Globus pallidus (tissue), 1 donor: ENCODE measurements at places on chromosomes 6 and 20.
A peak's percentile ranks its signal among the peaks of the same experiment; 100 is the strongest.

- peak; percentile 2 for DNase-seq
Measured at GRCh38 chr6:96836631-96837080, 621 bp downstream of the GPR63 start.

DNA sequence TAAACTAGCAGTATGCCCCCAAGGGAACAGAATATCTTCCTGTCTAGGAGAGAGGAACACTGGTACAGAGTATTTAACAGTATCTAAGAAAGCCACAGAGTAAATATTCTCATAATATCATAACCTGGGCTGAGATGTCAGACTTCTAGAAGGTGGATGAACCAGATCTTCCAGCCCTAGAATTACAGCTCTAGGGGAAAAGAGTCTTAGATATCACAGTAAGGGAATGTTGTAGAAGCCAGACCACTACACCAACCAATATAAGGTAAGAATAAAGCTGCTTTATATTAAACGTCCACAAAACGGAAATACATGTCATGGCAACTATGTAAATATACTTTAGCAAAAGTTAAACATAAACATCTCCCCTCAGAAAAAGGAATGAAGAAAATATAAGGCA lies 12.4 kb downstream of the SERINC1 start:
- no peak for DNase-seq

DNA sequence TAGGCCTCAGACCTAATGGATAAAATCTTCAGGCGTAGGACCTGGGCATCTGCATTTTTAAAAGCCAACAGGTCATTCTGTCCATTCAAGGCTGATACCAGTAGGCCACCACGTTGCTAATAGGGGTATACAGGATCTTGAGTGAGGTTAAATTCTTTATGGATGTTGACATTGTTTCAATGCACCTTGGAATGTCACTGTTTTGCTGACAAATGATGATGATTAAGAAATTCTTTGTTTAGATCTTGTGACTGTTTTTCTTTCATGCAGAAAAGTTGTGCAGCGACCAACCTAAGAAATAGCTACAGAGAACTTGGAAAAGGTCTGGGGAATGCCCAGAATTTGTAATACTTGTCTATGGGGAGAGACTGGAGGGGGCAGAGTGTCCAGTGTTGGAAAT lies 101.1 kb upstream of the CLDN20 start:
- DNase-seq, result no peak

DNA sequence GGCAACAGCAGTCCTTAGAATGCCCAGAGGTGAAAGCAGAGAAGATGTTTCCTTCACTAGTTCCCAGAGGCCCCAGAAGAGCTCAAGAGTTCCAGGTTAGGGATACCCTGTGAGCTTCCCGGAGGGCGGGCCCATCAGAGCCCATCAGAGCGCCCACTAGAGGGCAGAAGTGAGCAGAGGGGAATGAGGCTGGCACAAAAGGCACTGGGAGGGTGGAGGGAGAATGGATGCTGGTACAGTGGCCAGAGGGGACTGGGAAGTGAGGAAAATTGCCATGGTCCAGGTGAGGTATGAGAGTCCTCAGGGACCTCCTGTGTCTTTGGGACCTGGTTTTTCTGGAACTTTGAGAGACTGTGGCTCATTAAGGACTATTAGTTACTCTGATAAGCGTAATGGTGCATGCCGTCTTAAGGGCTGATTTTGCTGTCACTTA lies 57.3 kb downstream of the LINC00237 start:
- DNase-seq, result peak; percentile 13

GRCh38 chr6:44304282-44305199 lies 8.6 kb downstream of the AARS2 start:
- DNase-seq, result no peak

GRCh38 chr6:4653141-4653540 lies 123.1 kb upstream of the CDYL start:
- no peak for DNase-seq

GRCh38 chr6:73006146-73006545 lies 219.2 kb downstream of the KHDC1L start:
- no peak for DNase-seq

DNA sequence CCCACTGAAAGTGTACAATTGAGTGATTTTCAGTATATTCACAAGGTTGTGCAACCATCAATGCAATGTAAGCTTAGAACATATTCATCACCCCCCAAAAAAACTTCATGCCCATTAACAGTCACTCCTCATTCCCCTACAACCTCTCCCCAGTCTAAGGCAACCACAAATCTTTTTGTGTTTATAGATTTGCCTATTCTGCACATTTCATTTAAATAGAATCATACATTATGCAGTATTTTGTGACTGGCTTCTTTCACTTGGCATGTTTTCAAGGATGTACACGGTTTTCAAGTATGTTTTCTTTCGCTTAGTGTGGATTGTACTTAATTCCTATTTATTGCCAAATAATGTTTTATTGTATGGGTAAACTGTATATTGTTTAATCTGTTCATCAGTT lies 329.3 kb upstream of the RNF24 start:
- no peak for DNase-seq

DNA sequence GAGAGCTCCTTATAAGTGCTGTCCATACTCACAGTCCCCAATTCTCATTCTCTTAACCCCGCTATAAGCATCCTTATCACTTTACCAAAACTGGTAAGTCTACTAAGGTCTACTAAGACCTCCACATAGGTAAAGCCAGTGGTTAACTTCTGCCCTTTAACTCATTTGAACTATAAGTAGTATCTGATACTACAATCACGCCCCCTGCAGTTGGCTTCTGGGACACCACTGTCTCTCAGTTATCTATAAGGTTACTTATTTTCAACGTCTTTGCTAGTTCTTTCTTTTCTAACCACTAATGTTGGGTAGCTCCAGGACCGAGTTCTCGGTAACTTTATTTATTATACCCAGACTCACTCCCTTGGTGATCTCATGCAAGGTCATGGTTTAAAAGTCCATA lies 142.6 kb downstream of the ARHGAP18 start:
- no peak for DNase-seq

DNA sequence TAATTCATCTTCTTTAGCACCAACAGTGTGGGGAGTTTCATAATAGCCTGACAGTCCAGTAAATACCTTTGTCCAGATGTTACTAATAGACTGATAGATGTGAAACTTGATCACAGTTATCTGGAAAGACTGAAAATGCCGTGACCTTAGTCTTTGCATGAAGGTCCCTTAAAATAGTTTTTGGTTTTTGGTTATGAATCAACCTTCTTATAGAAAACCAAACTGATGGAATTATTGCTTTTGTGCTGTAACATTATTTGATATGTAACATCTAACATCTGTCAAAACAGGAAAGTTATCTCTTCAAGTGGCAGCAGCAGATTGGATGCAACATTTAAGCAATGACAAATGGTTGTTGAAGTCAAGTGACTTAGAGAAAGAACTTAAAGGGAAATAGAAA lies 190.4 kb downstream of the DOK5 start:
- DNase-seq, result no peak

DNA sequence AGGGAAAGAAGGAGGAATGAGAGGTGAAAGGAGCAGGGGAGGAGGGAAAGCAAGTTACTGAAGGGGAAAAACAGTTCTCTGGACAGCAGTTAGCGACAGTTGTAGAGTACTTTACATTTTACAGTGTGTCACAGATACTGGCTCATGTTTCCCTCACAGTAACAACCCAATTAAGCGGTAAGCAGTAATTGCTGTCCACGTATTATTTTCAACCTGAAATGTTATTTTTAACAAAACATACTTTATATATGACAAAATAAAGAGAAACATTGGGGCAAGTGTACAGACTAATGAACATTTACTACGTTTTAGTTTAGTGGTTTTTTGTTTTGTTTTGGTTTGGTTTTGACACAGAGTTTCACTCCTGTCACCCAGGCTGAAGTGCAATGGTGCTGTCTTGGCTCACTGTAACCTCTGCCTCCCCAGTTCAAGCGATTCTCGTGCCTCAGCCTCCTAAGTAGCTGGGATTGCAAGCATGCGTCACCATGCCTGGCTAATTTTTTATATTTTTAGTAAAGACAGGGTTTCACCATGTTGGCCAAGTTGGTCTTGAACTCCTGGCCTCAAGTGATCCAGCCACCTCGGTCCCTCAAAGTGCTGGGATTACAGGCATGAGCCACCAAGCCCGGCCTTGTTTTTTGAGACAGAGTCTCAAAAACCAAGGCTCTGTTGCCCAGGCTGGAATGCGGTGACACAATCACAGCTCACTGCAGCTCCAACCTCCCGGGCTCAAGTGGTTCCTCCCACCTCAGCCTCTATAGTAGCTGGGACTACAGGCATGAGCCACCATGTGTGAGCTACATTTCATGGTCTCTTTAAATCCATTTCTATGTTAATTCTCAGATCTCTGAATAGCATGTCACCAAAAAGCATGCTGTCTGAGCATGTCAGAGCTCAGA lies 22.6 kb upstream of the BTN3A2 start:
- no peak for DNase-seq

- DNase-seq, result no peak
Measured at GRCh38 chr6:5746053-5746758, 260.5 kb downstream of the NRN1 start.

DNA sequence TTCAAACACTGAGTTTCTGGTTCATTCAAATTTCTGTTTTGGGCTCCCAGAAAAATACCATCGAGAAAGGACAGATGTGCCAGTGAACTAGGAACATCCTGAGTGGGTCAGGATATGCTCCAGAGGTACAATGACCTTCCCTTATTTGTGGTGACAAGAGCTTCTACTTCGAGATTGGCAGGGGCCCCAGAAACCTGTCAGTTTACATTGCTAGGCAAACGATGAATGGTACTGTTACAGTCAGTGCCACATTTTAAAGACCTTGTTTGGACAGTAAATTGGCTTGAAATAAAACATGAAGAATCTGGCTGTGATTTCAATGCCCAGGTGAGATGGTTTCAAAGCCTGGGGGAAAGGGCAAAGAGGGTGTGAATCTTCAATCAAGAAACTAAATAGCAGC lies 454.5 kb upstream of the ID4 start:
- no peak for DNase-seq

- DNase-seq, result no peak
Measured at GRCh38 chr20:20439602-20440190, 71.8 kb downstream of the INSM1 start.

GRCh38 chr6:163735076-163735475 lies 320.6 kb downstream of the QKI start:
- DNase-seq, result no peak

DNA sequence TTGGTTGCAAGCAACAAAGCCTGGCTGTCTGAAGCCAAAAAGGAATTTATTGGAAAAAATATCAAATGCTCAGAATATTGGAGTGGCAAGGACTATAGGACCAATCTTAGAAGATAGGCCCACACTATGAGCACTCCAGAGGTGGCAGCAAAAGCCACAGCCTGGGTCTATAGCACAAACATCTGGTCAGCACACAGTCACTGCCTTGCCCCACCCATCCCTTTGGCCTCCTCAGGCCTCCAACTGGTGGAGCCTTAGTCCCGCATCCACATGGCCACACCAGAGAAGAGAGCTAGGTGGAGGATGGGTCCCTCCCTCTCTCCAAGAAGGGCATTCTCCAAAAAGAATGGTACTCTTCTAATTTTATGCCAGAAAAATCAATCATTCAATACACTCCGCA lies 14.0 kb downstream of the NUDT3 start:
- no peak for DNase-seq

DNA sequence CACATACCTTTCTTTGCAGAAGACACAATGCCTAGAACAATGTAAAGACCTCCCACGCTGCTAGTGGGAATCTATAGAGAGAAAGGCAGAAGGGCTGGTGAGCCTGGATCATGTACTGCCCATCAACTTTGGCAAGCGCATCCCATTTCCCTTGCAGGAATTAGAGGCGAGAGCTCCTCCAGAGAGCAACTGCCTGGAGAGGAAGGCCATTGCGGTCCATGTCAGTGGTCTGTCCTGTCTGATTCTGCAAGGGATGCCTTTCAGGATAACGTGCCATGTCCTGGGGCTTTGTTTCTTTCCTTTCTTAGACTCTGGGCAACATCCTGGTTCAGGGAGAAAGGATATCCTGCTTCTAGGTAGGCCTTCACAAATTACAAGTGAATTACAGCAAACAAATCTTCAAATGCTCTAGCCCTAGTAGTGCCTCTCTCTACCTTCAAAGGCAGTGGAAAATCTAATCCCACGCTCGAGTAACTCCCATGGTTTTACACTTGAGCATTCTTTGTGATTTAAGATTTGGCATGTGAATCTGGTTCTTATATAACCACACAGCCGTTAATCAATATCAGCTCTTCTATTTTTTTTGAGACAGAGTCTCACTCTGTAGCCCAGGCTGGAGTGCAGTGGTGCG lies 38.5 kb downstream of the GCNT2 start:
- DNase-seq, result no peak

- DNase-seq, result no peak
Measured at GRCh38 chr6:129646642-129647041, 63.3 kb downstream of the ARHGAP18 start.

DNA sequence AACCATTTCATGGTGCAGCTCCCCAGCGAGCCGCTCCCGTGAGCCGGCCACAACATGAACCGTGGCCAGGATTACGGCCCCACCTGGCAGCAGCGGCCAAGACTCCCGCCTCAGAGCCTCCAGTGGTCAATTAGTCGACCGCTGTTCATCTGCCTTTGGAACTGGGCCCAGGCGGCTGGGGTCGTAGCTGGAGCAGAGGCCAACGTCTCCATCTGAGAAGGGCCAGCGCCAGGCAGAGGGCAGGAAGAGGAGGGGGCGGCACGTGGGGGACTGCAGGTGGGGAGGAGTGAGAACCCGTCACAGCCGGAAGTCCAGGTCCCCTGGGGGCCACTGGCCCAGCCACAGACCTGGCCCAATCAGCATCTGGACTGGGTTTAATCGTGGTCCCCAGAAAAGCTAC lies 184.3 kb downstream of the TAF4 start:
- DNase-seq, result no peak
